ENCODE measurements at places on chromosomes 7 and 10.

GRCh38 chr10:60170250-60170649 lies 219.4 kb downstream of the ANK3 start:
- DNase-seq, result no peak

- DNase-seq, result no peak
Observed at GRCh38 chr7:22860337-22860736, 37.7 kb upstream of the TOMM7 start.

GRCh38 chr10:92354587-92354986 lies 63.6 kb downstream of the MARCHF5 start:
- no peak for DNase-seq

DNA sequence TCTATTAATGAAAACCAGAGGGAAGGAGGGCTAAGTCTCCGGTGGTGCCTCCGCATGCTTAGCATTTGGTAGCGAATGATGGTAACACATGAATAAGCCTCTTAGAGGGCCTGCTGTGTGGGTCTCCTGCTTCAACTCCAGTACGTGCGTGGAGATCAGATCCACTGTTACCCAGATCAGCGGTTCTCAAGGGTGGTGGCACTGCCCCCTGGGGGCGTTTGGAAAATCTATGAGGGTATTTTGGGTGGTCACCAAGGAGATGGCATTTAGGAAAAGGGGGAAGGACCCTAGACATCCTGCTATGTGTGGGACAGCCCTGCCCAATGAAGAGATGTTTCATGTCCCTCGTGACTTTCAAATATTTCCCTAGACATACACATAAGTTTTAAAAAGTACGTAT lies 57.1 kb upstream of the TM9SF3 start:
- no peak for DNase-seq

GRCh38 chr10:123607386-123607785 lies 58.8 kb upstream of the GPR26 start:
- no peak for DNase-seq

DNA sequence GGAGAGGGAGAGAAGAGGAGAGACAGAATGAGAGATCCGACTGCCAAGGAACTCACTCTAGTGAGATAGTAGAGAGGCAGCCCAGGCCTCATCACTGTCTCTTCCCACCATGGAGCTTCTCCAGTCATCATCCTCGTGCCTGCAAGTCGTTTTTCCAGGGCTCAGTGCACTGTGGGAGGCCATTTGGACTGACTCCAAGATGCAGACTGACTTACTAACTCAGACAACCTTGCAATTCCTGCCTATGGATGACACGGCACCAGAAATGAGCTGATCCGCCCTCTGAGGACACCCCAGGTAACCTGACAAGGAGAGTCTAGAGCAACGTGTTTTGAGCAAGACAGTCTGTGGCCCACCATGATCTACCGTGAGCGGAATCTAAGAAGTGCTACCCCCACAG lies 154.9 kb downstream of the GLI3 start:
- no peak for DNase-seq

GRCh38 chr7:128265906-128266300 lies 24.8 kb downstream of the LEP start:
- no peak for DNase-seq

DNA sequence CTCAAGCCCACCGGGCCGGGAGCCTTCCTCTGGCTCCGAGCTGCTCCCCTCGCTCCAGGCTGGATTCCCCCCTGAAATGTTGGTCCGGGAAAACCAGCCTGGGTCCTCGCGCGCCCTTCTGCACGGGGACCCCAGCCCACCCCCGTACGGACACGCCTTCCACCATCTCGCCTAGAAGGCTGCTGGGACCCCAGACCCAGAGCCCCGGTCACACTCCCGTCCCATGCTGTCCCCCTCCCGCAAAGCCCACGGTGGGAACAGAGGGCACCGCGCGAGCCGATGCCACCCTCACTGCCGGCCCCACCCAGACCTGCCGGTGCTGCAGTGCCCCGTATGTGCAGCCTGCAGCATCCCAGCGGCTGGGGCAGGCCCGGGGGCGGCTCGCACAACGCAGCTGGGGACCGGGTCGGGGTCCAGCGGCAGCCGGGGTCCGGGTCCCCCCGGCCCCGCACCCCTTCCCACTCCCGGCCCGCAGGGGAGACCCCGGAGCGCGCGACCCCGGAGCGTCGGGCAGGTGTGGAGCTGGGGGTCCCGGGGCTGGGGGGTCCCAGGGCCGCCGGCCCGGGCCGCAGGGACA lies 871 bp downstream of the SPOCK2 start:
- no peak for DNase-seq

DNA sequence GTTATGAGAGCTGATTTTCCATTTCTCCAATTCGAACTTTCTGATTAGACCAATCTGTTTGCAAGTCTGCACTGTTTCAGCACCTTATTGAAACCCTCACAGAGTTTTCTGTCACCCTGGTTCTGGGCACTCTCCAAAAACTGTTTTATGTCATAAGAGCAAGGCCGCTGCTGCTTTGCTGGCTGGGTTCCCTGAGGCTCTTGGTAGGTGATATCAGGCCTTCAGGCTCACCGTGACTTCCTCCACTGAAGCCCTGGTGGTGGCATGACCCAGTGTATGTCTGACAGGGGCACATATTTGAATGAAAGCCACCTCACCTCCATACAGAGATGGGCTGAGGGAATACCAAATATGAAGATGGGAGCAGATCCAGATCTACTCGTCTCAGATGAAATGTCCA lies 8.3 kb downstream of the RABGEF1 start:
- DNase-seq, result no peak

DNA sequence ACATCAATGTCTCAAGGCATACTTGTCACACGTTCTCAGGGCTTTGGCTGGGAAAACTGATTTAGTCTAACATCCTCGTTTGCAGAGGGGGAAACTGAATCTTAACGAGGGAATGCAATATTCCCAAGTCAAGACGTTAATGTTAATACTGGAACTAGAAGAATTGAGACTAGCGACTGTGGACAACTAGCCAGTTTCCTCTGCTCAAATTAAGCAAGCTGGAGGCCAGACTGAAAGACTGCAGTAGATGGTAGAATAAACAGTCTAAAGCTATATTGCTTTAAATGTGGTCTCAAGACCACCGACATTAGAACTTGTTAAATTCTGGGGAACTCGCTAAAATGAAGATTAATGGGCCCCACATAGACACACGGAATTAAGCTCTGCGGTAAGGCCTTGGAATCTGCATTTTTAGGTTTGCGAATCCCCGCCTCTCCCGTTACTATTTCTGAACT lies 639 bp upstream of the TFAM start:
- peak; percentile 63 for DNase-seq

DNA sequence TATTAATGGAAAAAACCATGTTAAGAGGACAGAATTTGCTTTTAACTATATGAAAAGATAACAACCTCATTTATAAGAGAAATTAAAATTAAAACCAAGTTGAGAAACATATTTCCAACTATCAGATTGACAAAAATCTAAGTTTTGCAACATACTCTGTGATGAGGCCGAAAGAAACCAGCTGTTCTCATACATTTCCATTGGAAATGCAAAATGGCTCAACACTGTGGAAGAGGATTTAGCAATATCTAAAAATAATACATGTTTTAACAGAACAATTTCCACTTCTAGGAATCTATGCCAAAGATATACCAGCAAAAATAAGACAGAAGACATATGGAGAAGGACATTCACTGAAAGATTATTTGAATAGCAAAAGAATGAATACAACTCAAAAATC lies 268.8 kb downstream of the DYNC1I1 start:
- no peak for DNase-seq

DNA sequence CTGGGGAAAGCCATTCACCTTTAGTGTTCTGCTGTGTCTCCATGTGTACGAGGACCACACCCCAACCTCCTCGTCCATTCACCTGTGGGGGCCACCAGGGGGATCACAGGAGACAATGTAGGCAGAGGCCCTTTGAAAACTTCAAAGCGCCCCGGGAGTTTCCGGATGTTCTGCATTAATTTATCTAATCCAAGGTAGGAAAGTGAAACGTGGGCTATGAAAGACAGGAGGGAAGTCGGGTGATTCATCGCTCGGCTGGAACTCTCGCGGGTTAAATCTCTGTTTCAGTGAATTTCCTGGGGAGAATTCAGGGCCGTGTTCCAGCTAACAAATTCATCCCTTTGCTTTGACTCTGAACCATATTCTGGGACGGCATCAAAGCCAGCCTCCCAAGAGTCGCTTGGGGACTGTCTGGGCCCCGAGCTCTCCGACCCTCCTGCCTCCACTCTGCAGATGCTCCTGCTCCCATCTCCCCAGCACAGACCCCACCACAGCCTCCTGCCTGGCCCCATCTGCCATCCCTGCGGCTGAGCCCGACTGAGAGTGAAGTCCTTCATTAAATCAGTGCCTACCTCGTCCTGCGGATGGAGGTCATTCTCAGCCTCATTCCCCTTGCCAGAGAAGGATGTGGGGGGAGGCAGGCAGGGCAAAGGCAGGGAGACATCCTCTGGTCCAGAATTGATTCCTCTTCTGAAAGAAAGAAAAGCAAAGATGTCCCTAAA lies 114.1 kb upstream of the CARD11 start:
- DNase-seq, result no peak

- DNase-seq, result no peak
Observed at GRCh38 chr10:96453856-96454583, 59.7 kb downstream of the TLL2 start.

DNA sequence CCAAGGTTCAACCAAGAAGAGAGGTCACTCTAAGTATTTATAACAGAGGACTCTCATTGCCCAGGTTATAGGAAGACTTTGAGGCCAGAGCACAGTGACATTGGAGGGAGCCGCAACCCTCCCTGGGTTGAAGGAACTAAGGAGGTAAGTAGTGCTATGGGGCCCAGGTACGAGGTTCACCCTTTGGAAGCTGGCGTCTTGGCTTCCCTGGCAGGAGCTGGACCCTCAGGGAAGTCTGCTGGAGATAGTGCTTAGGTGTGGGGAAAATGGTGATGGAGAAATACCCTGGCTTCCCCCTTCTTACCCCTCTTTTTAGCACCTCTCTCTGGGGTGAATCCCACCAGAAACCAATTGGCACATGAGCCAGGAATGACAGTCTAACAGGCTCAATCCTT lies 317.9 kb upstream of the ZNF32 start:
- no peak for DNase-seq

GRCh38 chr10:48705401-48705938 lies 20.8 kb downstream of the WDFY4 start:
- no peak for DNase-seq

DNA sequence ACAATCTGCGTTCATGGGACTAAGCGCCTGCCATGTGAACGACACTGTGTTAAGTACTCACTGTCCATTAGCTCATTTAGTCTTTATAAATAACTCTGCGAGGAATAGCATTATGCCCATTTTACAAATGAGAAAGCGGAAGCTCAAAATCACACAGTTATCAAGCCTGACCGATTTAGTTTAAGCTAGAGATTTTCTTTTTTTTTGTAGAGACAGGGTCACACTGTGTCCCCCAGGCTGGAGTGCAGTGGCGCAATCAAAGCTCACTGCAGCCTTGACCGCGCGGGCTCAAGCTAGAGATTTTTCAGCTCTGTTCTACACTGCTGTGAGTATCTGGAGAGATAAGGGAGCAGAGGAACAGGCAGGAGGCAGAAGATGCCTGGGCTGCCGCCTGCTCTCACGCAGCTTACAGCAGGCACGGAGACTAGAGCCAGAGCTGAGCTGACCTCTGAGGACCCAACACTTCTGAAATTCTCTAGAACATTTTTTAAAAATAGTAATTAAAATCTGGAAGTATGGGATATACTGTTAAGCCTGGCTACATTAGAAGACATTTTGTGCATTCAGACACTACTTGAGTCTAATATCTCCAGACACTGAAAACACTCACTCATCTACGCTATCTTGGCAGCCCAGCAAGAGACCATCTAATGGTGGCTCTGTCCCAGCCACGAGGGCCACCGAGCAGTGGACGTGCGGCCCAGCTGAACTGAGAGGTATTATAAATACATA lies 38.7 kb downstream of the GNA12 start:
- DNase-seq, result no peak

DNA sequence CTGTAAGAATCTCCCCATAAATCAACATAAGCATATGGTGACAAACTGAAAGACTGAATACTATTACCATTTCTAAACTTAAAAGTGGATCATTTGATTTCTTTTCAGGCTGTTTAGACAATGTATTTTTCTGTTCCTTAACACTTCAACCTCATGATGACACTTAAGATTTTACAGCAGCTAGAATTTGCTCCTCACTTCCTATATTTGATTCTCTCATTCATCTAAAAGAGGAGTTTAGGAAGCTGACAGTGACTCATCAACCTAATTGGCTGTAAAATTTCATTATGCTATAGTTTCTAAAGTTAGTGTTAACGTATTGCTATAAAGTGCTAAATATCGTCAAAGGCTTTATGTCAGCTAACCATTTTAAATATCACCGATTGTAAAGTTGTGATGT lies 478.7 kb downstream of the GRM8 start:
- peak; percentile 31 for DNase-seq

- no peak for DNase-seq
Observed at GRCh38 chr10:18164093-18164492, 23.9 kb downstream of the CACNB2 start.

DNA sequence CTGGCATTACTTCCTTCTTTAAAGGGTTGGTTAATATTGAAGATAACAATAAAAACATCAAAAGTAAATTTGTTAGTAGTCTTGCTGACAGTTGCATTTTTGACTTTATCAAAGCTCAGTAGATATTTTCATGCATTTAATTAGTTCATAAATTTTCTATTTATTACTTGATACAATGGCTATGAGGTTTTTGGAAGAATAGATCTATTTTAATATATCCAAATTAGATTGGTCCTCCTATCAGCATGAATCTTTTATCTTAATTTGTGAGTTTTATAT lies 16.4 kb downstream of the COL1A2 start:
- no peak for DNase-seq

- DNase-seq, result no peak
Observed at GRCh38 chr10:63901881-63902280, 380.7 kb downstream of the REEP3 start.

DNA sequence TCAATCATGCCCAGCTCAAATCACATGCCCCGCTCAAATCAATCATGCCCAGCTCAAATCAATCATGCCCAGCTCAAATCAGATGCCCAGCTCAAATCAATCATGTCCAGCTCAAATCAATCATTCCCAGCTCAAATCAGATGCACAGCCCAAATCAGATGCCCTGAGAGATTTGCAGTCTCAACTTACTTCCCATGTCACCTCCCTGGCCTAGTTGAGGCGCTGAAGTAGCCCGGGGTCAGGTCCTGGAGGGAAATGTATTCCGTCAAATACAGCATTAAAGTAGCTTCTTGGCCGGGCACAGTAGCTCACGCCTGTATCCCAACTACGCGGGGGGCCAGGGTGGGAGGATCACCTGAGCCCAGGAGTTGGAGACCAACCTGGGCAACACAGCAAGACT lies 15.7 kb upstream of the PRKAR1B start:
- DNase-seq, result no peak

GRCh38 chr7:30093420-30093952 lies 41.3 kb upstream of the MTURN start:
- no peak for DNase-seq

GRCh38 chr7:112821345-112821744 lies 31.2 kb upstream of the TMEM168 start:
- no peak for DNase-seq
